NCI-H2171 treated with DMSO at 0.1 percent for 48 hours (cell line): ENCODE measurements at places on chromosomes 5 and 9.

DNA sequence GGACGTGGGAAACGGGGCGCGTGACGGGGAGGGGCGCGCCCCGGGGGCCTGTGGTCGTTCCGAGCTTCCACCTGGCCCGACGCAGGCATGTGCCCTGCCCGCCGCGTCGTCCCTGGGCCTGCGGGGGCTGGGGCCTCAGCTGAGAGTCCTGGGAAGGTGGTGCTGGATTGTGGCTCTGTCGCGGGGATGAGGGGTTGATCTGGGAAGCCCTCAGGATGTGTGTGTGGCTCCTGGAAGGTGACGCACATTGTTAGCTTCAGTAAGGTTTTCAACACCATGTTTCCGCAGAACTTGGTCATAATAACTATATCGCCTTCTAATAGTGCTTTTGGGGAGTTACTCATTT lies 589.1 kb downstream of the MTRR start:
- DNase-seq = peak; percentile 31

GRCh38 chr5:93076566-93076965 lies 504.5 kb downstream of the NR2F1-AS1 start:
- DNase-seq = no peak

DNA sequence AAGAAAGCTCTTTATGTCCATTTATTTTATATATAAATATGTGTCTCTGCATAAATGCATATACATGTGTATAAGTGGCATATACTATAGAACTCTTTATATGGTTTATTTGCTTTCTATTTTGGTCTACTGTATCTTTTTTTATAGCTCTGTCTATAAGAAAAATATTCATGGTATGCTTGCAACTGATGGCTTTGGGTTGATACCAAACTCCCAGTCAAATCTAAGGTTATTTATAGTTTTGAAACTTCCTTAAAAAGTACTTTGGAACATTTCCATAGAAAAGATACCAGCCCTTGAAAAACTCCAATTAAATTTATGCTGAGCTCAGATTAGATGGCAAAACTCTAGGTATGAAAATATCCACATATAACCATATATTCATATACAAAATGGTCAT lies 120.0 kb upstream of the KLF9 start:
- no peak for DNase-seq

DNA sequence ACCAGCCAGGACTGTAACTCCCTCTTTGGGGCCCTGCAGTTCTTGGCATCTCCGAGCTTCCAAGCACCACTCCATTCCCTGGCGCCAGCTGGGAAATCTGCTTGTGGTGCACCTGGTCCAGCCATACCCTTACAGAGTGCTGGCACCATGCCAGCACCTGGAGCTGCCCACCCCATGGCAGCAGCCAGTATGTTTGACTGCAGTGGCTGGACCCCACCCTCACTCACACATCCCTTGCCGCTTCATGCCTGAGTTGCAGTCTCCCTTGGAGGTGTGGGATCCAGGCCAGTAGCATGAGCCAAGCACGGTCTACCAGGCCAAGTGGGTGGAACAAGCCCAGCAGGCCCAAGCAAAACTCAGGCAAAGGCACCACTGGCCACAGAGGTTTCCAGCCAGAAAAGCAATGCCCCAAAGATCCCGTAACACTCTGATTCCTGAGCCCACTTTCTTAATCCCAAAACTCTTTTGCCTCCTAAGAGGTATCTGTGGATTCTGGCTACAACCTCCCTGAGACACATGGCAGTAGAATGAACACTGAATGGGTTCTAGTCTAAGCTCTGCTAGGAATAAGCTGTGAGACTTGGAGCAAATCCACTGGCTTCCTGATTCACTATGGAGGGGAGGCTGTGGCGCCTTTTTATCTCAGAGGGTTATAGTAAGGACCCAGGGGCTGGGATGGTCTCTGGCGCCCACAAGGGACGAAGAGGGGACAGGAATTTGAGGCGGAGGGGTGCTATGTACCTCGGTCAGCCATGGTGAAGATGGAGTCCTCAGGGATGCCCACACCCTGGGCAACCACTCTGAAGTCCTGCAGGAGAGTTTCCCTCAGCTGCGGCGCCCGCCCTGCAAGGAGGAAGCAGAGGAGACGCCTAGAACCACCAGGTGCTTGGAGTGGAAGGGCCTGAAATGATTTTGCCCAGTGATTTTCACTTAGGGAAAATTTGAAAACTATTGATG lies 5.6 kb downstream of the AMBP start:
- DNase-seq = peak; percentile 17

DNA sequence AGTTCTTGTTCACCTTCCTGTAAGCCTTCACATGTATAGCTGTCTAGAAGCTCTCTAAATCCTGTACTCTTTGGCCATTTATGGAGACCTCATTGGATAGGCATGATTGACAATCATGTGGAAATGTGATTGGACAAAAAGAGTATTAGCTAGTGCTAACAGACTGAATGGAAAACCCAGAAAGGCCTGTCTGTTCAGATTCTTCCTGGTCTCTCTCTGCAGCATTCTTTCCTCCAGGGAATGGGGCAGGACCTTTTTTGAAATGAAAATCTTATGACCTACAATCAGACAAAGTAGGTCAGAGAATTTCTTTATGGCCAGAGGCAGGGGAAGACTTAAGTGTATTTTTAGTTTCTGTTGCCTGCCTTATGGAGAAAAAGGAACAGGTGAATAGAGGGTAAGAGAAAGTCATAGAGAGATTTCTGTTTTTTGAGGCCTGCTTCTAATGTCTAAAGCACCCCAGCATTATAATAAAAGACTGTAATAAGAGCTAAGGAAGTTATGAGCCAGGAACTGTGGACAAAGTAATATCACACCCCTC lies 152.4 kb upstream of the CCDC152 start:
- no peak for DNase-seq

GRCh38 chr5:171593976-171594375 lies 174.5 kb downstream of the FGF18 start:
- DNase-seq = no peak

DNA sequence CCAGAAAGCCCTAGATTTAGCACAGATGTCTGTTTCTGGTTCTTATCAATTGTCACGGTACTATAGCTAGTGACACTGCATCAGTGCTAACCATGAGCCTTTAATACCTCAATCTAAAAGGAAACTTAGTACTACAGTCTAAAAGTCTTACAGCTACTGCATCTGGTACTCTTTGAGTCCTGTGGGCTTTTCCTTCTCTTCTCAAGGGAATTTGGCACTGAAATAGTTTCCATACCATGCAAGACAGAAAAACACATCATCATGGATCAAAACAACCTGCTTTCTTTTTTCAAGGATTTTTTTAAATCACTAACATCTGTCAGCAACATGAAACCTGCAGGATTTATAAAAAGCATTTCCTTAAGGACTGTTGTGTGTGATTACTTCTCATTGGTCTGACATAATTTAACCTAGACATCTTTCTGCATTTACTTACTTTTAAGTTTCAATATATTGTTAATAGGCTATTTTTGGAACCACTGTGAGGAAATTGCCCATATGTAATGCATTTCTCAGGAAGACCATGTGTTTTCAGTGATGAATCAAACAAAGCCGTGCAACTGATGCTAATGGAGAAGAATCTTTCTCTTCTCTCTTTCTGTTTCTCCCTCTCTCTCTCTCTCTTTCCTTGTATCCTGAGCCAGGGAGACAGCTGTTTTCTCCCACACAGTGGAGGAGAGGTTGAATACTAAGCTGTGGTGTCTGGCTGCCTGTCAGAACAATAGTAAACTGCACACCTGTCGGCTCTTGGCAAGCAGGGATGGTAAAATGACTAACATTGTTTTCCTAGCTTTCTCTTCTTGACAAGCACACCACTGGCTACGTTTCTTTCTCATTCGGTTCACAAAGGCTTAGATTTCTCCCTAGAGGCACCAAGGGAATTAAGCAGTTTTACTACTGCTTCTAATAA lies 273.4 kb downstream of the CSNK1G3 start:
- peak; percentile 91 for DNase-seq

DNA sequence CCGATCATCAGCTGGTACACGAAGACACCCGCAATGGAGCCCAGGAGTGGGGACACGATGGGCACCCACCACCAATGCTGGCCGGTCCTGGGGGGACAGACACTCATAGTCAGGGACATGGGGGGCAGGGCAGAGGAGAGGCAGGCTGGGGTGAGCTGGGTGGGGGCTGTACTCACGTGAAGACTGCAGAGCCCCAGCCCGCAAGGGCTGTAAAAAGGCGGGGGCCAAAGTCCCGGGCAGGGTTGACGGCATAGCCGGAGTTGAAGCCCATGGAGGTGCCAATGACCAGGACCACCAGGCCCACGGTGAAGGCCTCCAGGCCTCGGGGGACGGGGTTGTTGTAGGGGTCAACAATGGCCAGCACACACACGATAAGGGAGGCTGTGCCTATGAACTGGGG lies 5.3 kb downstream of the AQP3 start:
- no peak for DNase-seq

- DNase-seq = no peak
Observed at GRCh38 chr9:114413861-114414301, 26.1 kb upstream of the AKNA start.

DNA sequence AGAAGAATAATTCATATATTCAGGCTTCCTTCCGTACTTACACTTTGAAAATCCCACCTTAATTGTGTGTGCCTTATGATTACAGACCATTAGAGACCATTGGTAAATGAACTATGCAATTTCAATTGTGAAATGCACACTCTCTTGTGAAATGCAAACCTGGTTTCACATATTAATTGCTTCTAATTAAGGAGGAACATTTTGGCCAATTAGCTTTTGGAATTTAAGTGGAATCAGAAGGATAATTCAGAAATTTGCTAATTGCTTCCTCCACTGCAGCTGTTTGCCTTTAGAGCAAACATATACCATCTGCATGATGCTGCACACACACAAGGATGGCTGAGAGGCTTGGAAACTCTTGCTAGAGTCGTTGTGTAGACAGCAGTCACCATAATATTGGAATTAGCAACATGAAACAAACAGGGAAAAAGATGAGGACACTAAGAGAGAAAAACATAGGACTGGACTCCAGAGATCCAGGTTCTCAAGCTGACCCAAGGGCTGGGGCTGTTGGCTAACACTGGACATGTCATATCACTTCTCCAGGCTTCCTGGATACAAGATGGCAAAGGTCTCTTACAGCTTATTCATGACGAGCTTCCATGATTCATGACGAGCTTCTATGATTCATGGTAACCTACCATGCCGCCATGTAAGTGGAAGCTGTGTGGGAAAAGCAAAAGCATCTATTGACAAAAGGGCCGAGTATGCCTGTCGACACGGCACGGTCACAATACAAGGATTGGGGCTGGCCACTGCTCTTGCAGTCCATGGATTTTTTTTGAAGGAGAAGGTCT lies 78.0 kb downstream of the PTCH1 start:
- no peak for DNase-seq

DNA sequence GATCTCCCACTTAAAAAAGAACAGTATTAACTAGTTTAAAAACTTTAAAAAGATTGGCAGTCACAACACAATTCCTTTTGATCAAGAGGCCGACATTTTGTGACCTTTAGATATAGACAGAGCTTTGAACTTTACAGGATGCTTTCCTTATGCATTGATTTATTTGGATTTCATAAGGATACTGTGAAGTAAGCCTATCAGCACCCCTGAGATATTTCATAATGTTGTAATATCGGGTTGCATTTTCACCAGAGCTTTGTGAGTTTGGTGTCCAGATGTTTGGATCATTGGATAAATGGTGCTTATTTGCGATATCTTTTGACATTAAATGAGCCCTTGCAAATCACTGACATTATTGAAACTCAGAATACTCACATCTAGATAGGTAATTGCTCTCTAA lies 7.7 kb downstream of the PALM2AKAP2 start:
- DNase-seq = peak; percentile 5

DNA sequence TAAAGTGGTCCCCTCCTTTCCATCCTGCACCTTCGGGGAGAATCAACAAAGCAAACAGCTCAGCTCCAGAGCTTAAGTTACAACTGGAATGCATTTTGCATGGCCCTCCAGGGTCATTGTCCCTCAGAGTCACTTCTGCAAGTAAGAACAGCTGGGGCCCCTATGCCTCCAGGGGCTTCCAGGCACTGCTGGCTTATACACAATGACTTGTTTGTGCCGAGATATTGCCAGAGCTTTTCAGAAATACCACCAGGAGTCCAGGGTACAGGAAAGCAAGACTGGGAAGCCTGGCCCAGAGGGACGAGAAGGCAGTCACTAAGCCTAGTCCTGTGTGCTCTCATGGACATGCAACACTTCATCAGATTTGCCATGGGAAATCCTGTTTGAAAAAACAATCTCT lies 11.3 kb downstream of the FRMD3 start:
- peak; percentile 78 for DNase-seq

DNA sequence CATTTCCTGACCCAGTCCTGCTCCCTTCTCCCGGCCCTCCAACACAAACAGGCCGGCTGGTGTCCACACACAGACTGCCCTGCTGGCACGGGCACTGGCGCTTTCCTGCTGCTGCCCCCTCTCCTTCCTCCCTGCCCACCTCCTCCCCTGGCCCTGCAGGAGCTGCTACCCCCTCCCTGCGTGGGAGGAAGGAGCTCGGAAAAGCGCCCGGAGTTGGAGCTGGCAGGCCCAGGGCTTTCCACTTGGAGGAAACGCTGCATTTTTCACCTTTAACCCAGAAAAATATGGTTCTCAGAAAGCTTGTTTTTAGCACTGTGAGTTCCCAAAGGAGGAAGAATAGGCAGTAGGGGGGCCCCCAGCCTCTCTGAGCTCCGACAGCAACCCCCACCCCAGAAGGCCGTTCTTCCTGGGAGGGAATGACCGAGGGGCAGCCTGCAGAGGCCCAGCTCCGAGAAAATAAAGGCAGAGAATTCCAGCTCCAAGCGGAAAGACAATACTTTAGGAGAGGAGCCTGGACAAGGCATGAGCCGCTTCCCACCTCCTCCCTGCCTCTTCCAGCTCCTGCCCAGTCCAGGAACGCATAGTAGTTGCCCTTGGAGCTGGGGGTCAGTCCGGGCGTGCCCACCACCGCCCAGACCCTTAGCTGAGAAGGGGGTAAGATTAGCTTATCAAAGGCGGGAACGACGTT lies 88.9 kb downstream of the LIFR start:
- DNase-seq = no peak

DNA sequence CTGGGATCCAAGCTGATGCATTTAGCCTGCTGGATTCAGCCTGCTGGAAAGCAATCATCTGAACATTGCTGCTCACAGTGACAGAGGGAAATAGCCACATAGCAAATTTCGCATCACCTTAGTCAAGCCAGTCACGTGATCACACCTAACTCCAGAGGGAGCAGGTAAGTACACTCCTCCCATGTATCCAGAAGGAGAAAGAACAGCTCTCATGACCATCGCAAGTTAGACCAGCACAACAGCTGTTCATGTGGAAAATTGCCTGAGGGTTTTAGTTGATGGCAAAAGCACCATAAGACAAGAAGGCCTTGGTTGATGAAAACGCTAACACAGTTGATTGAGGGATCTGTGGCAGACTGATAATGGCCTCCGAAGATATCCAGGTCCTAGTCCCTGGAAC lies 34.2 kb upstream of the MYO10 start:
- DNase-seq = no peak

- DNase-seq = no peak
Observed at GRCh38 chr9:93379051-93379450, 72.4 kb upstream of the FAM120A start.

DNA sequence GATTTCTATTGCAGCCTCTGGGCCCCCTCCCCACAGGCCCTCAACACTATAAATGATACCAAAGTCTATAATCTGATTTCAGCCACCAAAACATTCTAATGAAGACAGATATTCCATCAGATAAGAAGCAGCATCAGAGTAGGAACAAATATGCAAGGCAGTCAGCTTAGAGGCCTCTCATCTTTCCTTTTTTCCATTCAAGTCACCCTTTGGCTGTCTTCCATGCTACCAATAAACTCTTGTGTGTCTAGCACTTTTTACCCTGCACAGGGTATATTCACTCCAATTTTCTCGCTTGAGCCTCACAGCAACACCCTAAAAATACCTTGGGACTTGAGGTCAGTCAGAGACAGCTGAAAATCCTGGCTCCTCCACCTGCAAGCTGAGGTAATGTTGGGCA lies 193.7 kb downstream of the BRINP1 start:
- DNase-seq = no peak

GRCh38 chr5:91255396-91256141 lies 127.5 kb downstream of the ARRDC3 start:
- DNase-seq = no peak
